Neuronal stem cell (in vitro differentiated cells): ENCODE measurements at places on chromosomes 1 and 21.

DNA sequence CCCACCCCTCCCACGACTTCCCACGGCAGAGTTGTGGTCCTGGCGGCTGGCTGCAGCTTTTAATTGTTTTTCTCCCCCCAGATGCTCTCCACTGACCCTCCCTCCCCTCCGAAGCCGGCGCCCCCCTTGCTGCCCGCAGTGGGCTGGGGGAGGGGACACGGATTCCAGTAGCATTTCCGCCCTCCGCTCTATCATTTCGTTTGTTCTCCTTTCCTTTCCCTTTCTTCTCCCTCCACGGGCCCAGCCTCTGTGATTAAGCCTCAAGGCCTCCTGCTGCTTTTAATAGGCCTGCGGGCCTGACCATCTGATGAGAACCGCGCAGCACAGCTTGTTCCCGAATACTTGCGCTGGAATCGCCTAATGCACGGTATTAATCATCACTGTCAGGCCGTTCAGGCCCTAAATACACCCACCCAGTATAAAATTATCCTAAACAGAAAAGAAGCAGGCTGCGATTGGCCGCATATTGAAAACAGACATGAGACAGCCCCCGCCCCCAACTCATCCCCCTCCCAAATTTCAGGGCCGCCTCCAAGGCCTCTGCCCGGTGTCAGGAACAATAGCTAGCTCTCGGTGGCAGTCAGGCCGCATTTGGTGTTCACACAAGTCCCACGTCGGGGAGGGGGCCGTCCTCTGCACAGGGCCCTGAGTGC lies 102.0 kb upstream of the ARHGEF16 start:
- H3K4me3 ChIP-seq: no peak overlapping the region
- H3K36me3 ChIP-seq: no peaks in the 10 kb centered on the region
- peak overlapping the region; percentile 97 for H3K27ac ChIP-seq
- no peaks in the 10 kb centered on the region for H3K27me3 ChIP-seq
- H3K4me1 ChIP-seq: peaks cover 53% of the 10 kb centered on the region

DNA sequence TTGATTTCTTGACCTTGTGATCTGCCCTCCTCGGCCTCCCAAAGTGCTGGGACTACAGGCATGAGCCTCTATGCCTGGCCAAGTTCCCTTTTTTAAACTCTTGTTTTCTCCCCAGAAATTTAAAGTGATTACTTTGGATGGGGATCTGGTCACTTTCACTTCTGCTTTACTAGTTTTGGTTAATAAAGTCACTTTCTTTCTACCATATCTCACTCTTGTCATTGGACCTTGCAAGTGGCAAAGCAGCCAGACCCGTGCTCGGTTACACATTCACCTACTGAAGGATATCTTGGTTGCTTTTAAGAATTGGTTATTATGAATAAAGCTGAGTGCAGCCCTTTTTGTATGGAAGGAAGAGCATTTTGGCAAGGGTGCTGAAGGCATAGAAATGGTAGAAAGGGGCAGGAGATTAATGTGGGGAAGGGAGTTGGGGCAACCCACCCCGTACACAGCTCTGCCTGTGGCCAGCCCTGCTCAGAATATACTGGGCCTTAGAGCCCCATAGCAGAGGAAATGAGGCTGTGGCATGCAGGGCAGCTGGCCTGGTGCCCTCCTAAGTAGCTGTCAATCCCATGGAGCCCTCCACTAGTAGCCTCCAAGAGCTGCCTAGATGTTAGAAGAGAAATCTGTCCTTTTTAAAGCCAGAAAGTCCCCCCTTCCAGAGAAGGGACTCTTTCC lies 40.7 kb downstream of the CD2 start:
- no peak for DNase-seq
- no peaks in the 10 kb centered on the region for H3K4me1 ChIP-seq
- no peak overlapping the region for H3K27ac ChIP-seq
- no peak overlapping the region for H3K4me3 ChIP-seq
- no peaks in the 10 kb centered on the region for H3K27me3 ChIP-seq

- peaks cover 19% of the 10 kb centered on the region for H3K4me1 ChIP-seq
- DNase-seq: no peak
- no peak overlapping the region for H3K27ac ChIP-seq
- peaks cover 63% of the 10 kb centered on the region for H3K27me3 ChIP-seq
- H3K4me3 ChIP-seq: no peak overlapping the region
- H3K36me3 ChIP-seq: no peaks in the 10 kb centered on the region
These were observed 103.2 kb upstream of the CASZ1 start for GRCh38 chr1:10899490-10900250.

GRCh38 chr1:13930151-13930550 lies 230.2 kb downstream of the PRDM2 start:
- no peaks in the 10 kb centered on the region for H3K27me3 ChIP-seq
